ENCODE measurements at places on chromosomes 2 and 18. TPM values are rescaled to one million over a fixed set of nuclear protein-coding genes. Genes with fewer than 3 reads are reported as not detected.

The EMILIN1 gene
- total RNA-seq, result 203 TPM

The IL36B gene
- total RNA-seq, result not detected

The VAMP5 gene
- 22.8 TPM for total RNA-seq

The ORC4 gene
- total RNA-seq, result 40.7 TPM

The CD207 gene
- total RNA-seq, result not detected

The PLA2R1 gene
- 1.8 TPM for total RNA-seq

The SCYGR4 gene
- not detected for total RNA-seq

The CRACDL gene
- not detected for total RNA-seq

The GALNT5 gene
- 0.22 TPM for total RNA-seq

The MOGAT1 gene
- total RNA-seq, result not detected

The PSTPIP2 gene
- 4.4 TPM for total RNA-seq

The CAPG gene
- 40.5 TPM for total RNA-seq

The TTC39C gene
- 21.2 TPM for total RNA-seq

The DLGAP1 gene
- total RNA-seq, result 3.1 TPM

The TLX2 gene
- not detected for total RNA-seq

The DNAJC5G gene
- not detected for total RNA-seq

The ERICH2 gene
- not detected for total RNA-seq

The PLB1 gene
- total RNA-seq, result 2.4 TPM

The BCS1L gene
- 17.9 TPM for total RNA-seq

The SLC38A11 gene
- 0.57 TPM for total RNA-seq

The NGEF gene
- total RNA-seq, result 0.57 TPM

The ZEB2 gene
- 50.1 TPM for total RNA-seq

The UGT1A4 gene
- total RNA-seq, result not detected

The MYCN gene
- total RNA-seq, result 2.1 TPM
